ENCODE measurements at places on chromosomes 7 and 10.
A peak's percentile ranks its signal among the peaks of the same experiment; 100 is the strongest.

- DNase-seq = no peak
Observed at GRCh38 chr7:99366646-99367045, 7.9 kb upstream of the ARPC1B start.

DNA sequence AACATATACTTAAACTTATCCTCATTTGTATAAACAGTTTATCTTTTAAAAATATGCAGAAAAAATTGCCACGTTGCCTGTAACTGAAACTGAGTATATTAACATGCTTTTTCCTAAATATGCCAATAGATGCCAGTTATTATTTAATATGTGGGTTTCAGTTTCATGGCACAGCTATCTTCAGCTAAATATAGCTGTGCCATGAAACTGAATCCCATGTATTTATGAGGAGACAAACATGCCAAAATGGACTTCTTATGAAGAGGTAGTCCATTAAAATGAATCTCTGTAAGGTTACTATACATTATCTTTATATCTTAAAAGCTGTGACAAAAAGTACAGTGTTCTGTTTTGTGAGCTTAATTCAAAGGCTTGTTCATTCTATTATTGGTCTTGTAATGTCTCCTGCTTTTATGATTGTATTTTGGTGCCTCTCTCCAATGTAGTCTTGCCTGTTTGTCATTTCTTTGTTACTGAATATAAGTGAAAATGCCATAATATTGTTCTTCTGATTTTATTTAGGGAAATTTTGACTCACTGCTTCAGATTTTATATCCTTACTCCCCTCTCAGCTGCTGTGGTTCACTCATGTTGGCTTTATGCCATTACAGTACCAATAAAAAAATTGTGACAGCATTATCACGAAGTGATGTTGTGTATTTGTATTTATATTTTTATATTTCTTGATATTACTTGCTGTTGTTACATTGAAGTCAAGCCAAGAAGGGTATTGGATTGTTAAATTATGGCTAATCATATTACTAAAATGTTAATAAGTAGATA is 34.3 kb upstream of the CACNA2D1 start:
- no peak for DNase-seq

DNA sequence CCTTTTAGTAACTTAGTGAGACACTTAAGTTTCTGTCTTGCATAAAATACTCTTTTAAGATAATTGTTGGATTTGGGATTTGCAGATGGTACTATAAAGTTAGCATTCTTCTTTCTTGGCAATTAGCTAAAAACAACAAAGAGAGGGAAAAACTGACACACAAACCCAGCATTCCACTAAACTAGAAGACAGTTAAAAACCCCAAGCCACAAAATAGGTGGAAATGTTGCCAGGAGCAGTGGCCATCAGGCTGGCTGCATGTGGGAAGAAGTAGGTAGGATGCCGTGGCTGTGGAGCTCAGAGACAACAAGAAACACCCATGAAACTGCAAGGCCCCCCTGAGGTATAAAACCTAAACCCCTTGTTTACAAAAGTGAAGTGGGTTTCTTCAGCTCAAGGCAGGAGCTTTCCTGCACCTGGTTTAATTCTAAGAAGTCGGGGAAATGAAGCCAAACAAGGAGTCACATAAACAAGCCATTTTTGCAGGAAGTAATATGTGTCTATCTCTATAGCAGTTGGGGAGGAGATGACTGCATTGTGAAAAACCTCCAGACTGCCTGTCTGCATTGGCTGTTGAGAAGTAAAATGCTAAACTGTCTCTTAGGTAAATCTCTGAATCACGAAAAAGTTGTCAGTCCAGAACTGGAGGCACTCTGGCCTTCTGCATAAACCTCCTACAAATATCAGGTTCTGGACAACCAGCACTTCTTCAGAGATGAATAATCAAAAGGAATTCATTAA is 9.5 kb downstream of the RAB18 start:
- DNase-seq = no peak

- no peak for DNase-seq
Observed at GRCh38 chr10:15579605-15580004, 140.1 kb downstream of the ITGA8 start.

GRCh38 chr10:101693651-101693977 is 1.4 kb downstream of the FBXW4 start:
- DNase-seq = peak; percentile 36

GRCh38 chr10:84837877-84838276 is 509.5 kb downstream of the CCSER2 start:
- DNase-seq = no peak

GRCh38 chr7:11706666-11707605 is 125.1 kb downstream of the THSD7A start:
- no peak for DNase-seq

DNA sequence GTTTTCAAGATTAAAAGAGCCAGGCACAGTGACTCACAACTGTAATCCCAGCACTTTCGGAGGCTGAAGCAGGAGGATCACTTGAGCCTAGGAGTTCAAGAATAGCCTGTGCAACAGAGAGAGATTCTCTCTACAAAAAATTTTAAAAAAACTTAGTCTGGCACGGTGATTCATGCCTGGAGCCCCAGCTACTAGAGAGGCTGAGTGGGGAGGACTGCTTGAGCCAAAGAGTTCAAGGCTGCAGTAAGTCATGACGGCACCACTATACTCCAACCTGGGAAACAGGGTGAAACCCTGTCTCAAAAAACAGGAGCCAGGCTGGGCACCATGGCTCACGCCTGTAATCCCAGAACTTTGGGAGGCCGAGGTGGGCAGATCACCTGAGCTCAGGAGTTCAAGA is 86.6 kb upstream of the KCTD7 start:
- no peak for DNase-seq

GRCh38 chr7:25839084-25839769 is 312.8 kb upstream of the NFE2L3 start:
- no peak for DNase-seq

- DNase-seq = no peak
Observed at GRCh38 chr7:126685018-126685573, 567.6 kb downstream of the GRM8 start.

DNA sequence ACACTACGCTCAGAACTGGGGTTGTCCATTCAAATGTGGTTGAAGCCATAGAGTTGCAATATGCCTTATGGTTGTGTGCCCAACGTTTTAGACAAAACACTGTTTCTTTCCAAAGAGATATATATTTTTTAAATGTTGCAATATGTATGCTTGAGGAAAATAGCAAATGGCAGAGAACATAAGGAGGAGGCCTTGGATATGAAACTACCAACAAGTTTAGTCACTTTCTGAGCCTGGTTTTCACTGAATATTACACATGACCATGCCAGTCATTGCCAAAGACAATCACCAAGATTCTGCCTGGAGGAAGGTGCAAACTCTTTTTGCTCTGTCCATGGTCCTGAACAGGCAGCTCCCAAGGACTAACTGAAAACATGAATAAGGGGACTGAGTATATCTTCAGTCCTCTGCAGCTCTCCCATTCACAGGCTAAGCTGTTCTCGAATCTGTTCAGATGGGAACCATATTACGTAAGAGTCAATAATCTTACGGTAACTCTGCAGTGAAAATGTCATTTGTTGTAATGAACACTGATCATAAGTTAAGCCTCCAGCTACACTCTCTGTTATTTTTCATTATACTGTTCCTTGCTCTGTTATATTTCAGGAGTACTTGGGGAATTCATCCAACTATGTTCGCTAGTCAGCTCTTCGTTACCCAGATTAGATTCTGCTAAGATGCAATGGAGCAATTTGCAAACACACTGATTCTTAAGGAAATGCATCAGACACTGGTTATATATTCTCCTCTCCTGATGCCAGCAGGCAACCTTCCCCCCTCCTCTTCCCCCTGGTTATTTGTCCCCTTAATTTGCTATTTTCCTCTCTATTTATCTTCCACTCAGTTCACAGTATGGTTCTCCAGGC is 90.7 kb upstream of the C1QL3 start:
- DNase-seq = peak; percentile 59

DNA sequence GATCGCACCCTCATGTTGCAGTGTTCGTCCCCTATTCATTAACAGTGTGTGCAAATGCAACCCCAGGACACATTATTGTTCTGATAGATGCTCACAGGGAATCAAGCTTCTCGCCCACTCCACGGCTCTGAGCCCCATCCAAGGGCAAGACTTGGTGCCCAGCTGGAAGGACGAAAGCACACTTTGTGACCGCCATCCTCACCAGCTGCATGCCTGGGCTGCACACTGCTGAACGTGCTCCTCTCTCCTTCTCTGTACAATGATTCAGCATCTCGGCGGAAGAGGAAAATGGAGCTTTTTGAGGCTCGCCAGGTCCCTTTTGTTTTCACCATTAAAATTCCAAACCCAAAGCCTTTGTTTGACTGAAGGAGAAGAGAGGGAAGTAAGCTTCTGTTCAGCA is 41.9 kb downstream of the MKI67 start:
- DNase-seq = no peak

- peak; percentile 38 for DNase-seq
Observed at GRCh38 chr10:27865221-27865635, 119.6 kb upstream of the MKX start.

DNA sequence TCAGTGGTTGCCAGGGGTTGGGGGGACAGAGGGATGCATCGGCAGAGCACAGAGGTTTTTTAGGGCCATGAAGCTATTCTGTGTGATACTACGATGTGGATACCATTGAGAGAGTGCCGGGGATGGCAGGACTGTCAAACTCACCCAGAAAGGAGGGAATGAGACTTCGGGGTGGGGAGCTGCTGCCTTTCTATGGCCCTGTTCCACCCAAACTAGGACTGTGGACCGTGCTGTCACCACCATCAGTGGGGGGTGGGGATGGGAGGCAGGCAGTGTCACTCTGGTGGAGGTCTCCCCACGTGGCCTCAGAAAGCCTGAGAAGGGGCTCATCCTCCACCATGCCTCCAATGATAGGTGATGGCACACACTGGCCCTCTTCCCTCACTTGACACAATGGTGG is 146.2 kb downstream of the PTPN20 start:
- DNase-seq = no peak

- no peak for DNase-seq
Observed at GRCh38 chr10:107232013-107232412, 67.5 kb upstream of the SORCS1 start.

- no peak for DNase-seq
Observed at GRCh38 chr10:47453141-47454007, 30.5 kb downstream of the ANXA8 start.

- no peak for DNase-seq
Observed at GRCh38 chr7:143958781-143959180, 4.1 kb downstream of the OR2F1 start.

DNA sequence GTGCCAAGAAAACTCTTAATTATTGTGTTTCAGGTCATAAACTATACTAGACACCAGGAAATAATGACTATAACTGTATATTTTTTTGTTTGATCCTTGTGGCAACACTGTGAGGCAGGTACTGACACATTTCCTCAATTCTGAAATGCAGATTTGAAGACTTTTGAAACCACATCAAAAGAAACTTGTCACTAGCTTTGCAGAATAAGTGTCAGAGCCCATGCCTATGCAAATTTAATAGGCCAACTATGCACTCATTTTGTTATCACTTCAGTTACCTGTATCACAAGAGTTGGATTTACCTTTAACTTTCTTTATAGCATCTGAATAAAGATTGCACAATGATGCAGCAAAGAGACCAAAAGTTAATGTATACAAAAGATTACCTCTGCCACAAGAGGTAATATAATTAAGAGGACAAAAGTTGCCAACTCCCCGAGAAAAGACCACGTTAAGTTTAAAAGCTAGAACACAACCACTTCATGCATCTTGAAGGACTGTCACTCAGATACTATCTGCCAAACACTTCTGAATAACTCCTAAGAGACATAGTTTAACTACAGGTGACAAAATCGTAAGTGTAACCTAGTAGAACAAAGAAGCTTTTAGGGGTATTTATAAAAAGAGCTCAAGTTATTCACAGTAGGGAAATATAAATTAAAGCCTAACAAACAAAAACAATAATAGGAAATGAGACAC is 80.5 kb downstream of the ELAPOR2 start:
- DNase-seq = no peak

DNA sequence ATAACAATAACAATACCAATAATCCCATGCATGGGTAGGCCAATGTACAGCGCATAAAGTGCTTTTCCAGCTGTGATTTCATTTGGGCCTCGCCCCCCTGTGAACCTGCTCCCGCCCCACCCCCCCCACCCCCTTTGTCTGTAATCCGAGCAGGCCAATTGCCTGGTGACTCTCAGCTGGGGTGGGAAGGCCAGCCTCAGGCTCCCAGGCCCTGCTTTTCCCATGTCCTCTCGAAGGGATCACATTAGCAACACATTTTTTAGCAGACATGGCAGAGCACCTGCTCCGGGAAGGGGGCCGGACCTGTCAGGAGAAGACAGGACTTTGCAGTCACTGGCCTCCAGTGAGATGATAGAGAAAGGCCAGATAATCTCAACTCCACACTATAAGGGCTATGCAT is 439.3 kb downstream of the RPS24 start:
- no peak for DNase-seq

DNA sequence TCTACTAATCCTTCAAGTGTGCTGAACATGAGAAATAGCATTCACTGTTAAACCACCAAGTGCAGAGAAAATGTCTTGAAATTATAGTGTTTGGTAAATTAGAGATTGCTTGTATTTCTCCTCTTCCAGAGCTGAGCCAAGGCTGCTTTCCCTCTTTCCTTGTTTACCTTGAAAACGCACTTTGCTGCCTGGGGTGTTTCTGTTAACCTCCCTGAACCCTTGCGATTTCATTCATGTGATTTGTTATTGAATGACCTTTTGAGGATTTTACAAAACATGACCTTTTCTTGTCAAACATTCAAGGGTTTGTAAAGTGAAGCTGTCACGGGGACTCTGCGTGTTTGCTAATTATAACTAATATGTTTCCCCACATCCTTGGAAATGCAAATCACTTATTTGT is 169.4 kb downstream of the LRMDA start:
- no peak for DNase-seq

GRCh38 chr10:30029164-30029871 is 30.1 kb downstream of the JCAD start:
- DNase-seq = no peak

GRCh38 chr7:40645197-40645596 is 510.4 kb downstream of the SUGCT start:
- DNase-seq = no peak

DNA sequence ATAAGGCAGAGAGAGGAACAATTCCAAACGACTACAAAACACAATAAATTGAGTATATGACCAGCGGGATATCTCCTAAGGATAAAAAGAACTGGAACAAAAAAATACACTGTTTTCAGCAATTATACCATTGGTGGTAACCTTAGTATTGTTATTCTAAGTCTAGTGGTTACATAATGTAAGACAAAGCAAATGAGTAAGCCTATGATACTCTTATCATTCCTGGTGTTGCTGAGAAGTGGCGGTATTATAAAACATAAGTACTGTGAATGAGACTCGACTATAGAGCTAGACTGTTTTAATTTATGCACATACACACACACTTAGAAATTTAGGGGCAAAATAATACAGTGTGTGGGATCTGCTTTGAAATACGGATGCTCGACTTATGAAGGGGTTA is 107.7 kb downstream of the NRBF2 start:
- DNase-seq = no peak

All from urothelium cell line (cell line).